ENCODE measurements at places on chromosomes 6 and 20.

DNA sequence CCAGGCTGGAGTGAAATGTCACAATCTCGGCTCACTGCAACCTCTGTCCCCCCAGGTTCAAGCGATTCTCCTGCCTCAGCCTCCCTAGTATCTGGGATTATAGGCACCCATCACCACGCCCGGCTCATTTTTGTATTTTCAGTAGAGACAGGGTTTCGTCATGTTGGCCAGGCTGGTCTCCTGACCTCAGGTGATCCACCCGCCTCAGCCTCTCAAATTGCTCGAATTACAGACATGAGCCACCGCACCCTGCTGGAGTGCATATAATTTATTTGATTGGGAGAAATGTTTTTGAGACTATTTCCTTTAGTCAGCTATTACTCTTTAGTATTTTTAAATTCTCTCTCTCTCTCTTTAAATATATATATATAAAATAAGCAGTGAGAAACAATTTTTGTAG is 29.8 kb downstream of the FAM83B start:
- no peak for DNase-seq

DNA sequence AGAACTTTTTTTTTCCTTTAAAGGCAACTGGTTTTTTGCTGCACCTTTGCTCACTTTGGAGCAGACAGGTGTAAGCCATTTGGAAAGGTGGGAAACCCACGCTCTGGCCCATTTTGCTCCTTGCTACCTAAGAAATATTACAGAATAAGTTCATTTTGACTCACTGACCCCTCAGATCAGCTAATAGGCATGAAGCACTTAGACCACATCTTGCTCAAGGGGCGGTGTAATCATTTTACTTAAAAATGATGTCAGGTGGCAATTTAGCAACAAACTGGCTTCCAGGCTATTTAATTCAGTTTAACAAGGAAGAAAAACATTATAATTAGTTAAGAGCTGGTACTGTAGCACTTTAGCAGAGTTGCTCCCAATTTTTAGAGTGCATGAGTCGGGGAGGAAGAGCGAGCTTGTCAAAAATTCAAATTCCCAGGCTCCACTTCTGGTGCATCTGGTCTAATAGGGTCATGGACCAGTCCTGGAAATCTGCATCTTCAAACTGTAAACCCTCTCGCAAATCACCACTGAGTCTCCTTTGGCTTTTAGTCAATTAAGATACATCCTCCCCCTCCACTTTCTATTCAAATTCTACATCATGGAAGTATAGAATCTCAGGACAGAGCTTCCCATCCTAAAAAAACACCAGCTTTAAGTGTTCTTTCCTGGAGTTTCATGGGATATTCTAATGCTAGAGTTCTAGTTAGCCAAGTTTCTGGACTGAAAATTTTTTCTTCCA is 38.2 kb downstream of the JAG1 start:
- no peak for DNase-seq

DNA sequence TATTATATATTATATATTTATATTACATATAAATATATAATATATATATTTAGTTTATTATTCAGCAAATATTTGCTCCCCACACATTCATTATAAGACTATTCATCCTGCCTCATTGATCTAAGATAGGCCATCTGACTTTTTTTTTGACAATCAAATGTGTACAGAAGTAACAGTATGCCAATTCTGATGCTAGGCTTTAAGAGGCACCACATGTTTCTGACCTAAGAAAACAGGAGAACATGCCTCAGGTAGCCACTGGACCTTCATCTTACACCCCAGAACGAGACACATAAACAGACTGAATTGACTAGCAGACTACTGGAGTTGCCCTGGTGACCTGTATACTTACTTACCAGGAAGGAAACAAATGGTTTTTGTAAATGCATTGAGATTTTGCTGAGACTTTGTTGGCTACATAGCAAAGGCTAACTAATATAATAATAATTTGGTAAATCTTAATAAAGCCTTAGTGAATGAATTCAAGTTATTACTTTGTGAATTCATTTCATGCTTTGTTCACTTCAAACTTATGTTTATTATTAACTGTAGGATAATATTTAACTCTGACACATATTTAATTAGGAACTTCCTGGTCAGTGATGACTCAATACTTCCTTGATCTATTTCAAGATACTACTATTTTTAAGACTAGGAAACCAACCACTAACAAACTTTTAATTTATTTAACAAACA is 13.4 kb upstream of the MYO6 start:
- DNase-seq = no peak

GRCh38 chr20:39660226-39660625 is 698.1 kb downstream of the DHX35 start:
- DNase-seq = no peak

- no peak for DNase-seq
Measured at GRCh38 chr20:4147319-4147718, 132.0 kb upstream of the RNF24 start.

DNA sequence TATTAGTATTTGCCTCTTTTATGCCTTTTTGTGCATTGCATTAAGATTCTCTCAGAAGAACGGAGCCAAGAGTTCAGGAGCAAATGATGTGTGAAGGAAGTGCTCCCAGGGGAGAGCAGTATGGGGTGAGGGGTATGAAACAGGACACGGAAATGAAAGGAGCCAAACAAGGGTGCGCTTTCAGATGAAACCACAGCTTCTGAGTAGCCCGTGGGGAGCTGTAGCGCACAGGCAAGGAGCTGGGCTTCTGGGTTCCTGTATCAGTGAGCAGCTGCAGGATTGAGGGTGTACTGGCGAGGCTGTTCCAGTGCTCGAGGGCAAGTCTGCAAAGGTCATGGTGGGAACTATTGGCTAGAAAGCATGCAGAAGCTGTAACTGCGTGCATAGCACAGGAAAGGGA is 25.4 kb downstream of the ANKEF1 start:
- no peak for DNase-seq

- DNase-seq = no peak
Measured at GRCh38 chr6:20919677-20920385, 385.6 kb downstream of the CDKAL1 start.

- no peak for DNase-seq
Measured at GRCh38 chr6:55184782-55185530, 10.6 kb downstream of the HCRTR2 start.

GRCh38 chr6:143158113-143158581 is 97.5 kb downstream of the AIG1 start:
- DNase-seq = no peak
